ENCODE measurements at places on chromosomes 5 and 9.

DNA sequence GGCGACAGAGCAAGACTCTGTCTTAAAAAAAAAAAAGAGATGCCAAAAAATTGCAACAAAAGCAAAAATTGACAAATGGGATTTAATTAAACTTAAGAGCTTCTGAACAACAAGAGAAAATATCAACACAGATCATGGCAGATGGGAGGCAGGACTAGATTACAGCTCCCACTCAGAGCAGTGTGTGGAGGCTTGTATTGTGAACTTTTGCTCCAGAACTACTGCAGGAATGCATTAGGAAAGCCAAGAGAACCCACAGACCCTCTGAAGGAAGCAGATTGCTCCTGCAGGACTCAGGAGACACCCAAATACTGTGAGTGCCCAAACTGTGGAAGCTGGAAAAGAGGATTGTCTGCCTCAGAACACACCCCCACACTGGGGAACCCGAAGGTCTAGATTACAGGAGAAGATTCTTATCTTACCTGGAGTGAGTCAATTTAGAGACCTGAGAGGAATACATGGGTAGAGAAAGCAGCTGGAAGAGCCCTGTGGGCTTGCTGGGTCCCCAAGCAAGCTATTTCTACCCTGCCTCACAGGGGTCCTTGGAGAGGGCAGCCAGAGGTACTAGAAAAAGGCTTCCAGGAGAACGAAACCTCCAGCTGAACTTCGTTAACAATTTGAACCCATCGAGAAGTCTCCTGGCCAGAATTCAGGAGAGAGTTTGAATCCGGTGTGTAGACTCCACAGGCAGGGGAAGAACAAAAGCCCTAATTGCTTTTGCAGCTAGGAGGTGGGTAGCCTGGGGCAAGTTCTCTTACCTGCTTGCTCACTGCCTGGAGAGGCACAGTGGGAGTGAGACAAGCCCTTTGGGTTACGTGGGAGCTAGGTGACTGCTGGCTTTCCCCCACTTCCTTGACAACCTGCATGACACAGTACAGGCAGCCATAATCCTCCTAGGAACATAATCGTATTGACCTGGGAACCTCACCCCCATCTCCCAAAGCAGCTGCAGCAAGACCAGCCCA is 593.4 kb upstream of the RGMB start:
- DNase-seq, result no peak

DNA sequence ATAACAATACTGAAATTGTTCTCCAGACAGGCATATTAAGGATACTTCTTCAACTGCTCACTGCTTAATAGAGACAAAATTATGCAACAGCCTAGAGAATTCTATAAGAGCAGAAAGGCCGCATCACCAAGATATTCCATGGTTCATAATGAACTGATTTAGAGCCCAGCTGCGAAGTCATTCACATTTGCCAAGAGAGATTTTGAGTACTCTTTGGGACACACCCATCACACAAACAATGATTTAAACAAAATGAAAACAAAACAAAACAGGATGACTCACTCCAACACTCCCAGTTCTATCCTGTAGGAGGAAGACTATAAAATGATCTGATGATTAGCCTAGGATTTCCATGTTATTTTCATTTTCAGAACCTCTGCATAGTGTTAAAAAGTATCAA is 145.7 kb upstream of the GNA14 start:
- no peak for DNase-seq

- DNase-seq, result no peak
These were observed 6.9 kb downstream of the DNAI1 start for GRCh38 chr9:34465468-34465867.

DNA sequence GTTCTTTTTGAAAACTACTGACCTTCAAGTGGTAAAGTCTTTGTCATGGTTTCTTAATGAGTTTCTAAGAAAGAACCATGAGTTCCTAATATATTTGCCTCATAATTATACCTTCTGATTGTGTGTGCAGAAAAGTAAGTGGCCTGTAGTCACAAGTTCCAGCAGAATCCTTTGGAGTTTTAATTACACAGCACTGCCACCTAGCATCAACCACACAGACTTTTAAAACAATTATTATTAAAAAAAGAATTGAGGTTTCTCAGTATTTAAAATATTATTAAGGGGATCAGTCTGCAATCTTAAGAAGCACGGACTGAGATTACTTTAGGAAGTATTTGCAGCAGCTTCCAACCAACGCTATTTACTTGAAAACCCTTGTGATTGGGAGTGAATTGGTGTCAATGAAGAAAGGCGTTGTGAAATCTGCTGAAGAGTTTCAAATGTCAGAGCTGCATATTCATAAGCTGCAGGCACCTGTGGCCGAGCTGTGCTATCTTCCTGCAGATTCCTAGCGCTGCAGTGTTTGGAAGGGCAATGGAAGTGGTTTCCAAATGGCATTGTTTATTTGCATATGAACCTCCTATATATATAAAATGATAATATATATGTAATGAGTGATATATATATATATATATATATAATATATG is 1074.2 kb upstream of the WWC1 start:
- no peak for DNase-seq

- no peak for DNase-seq
These were observed 7.2 kb downstream of the C1QTNF2 start for GRCh38 chr5:160363211-160363610.

DNA sequence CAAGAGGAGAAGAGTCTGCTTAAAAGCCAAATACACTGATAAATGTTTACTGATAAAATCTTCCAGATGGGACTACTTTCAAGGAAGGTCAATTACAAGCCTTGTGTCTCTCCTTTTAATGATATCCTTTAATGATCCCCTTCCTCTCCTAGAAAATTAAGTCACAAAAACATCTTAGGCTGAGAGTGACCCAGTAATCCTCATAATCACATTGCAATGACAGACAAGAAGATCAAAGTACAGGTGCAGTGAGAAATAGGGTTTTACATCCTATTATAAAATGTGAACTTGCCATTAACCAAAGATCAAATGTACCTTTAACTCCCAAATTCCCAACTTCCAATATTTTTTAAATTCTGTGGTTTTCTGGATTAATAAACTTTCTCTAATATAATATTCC is 514.8 kb downstream of the RAB3C start:
- DNase-seq, result no peak

DNA sequence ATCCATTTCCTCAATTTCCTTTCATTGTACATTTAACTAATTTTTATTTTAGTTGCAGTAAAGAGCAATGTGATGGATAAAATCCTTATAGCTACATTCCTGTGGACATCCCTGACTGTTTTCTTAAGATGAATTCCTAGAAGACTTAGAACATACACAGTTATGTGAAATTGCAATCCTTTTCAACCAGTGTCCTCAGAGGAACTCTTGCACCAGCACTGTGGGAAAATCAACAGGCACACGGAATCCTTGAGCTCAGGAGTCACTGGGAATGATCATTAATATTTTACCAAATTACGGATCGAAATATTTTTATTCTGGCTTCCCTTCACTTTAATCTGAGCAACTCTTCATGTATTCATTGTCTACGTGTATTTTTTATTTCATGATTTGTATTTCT is 901.9 kb upstream of the WWC1 start:
- no peak for DNase-seq

GRCh38 chr5:26582350-26583045 is 455.9 kb downstream of the CDH9 start:
- DNase-seq, result no peak

DNA sequence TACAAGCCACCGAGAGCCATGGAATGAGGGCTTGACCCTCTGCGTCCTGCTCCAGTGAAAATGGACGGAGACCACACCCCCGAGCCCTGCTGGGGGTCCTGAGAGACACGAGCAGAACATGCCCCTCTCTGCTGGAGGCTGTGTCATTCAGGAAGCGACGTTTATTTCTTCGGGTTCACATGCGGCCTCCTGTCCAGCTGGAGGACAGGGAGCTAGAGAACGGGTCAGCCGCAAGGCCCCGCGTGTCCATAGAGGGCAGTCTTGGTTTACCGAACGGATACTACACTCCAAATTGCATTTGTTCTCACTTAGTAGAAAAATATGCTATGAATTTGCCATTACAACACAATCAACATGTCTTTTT is 36.1 kb downstream of the MRPL36 start:
- no peak for DNase-seq

- DNase-seq, result no peak
These were observed 230.3 kb downstream of the MPDZ start for GRCh38 chr9:13049223-13049622.

GRCh38 chr5:139658928-139659667 is 10.9 kb downstream of the CXXC5 start:
- no peak for DNase-seq

- DNase-seq, result no peak
These were observed 266.0 kb downstream of the EFNA5 start for GRCh38 chr5:107404595-107405374.

GRCh38 chr5:171295299-171295698 is 13.7 kb upstream of the TLX3 start:
- DNase-seq, result no peak

DNA sequence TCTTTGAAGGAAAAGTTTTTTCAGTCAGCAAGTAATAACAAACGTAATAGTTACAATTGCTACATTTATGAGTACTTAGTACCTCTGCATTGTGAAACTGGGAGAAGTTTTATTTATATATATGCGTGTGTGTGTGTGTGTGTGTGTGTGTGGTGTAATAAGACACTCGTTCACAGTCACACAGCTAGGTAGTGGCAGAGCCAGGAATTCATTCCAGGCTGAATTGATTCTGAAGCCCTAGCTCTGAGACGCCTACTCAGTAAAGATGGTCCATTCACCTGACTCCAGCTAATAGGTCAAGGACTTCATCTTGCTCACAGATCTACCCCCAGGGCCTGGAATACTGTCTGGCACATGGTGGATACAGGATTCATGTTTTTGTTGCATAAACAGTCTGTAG is 13.6 kb upstream of the CAST start:
- no peak for DNase-seq

DNA sequence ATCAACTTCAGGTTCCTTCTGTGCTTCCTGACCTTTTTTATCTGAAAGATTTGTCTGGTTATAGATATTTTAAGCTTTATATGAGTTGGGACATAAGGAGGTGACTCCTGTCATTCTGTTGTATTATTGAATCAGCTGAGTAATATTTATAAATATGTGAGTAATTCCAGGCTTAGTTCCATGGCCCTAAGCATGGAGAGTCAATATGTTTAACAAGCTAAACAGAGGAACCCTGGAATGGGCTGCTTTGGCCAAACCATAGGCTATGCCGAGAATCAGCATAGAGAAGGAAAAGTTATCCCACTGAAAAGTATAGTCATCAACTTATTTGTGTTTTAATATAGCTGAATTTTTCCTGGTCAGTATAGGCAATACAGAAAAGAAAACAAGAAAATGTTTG is 7.2 kb upstream of the EIF4EBP3 start:
- DNase-seq, result no peak

- no peak for DNase-seq
These were observed 30.3 kb downstream of the SLC25A46 start for GRCh38 chr5:110769000-110769681.

DNA sequence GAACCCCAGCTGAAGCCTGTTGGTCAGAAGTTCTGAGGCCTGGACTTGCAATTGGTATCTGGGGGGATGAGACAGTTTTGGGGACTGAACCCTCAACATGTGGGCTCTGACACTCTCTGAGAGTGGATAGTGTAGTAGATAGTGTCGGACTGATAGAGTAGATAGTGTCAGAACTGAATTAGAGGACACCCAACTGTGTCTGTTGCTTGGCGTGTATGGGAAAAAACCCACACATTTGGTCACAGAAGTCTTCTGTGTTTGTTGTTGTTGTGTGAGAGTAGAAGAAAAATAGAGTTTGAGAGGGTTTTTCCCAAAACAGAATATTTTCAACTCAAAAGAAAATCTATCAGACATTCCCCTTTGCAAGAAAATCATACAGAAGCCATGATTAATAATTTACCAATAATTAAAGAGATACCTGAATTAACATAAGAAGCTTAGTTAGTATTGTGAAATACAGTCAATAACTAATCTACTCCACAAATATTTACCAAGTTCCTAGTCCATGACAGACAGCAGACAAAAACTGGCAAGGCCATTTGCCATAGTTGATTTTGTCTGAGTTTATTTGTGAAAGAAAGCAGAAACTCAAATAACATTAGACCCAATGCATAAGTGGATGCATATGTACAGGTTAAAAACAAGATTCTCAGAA is 170.9 kb downstream of the CTNND2 start:
- no peak for DNase-seq

DNA sequence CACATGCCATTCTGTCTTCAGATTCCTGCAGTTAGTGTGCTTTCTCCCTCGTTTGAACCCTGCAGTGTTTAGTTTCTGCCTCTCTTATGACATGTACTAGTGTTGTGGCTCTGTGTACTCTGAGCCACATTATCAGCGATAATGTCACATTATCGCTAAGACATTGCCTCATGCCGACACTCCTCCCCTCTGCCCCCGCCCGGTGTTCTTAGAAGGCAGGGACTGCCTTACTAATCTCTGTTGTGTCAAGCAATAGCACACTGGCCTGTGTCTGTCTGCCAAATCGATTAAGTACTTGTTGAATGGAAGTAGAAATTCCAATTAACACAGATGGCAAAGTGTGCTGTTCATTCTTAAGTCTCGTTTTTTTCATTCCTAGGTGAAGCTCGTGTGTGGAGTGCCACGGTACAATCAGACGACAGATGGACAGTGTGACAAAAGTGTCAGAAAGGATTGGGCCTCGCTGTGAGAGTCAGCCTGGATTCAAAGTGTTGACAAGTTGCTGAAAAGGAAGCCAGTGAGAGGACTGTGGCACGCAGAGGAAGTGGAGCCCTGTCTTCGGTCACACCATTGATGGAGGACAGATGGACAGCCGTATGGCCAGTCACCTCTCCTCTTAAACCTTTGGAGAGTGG is 10.5 kb downstream of the PIK3R1 start:
- DNase-seq, result no peak

GRCh38 chr9:105089874-105090273 is 154.6 kb upstream of the SLC44A1 start:
- DNase-seq, result no peak

DNA sequence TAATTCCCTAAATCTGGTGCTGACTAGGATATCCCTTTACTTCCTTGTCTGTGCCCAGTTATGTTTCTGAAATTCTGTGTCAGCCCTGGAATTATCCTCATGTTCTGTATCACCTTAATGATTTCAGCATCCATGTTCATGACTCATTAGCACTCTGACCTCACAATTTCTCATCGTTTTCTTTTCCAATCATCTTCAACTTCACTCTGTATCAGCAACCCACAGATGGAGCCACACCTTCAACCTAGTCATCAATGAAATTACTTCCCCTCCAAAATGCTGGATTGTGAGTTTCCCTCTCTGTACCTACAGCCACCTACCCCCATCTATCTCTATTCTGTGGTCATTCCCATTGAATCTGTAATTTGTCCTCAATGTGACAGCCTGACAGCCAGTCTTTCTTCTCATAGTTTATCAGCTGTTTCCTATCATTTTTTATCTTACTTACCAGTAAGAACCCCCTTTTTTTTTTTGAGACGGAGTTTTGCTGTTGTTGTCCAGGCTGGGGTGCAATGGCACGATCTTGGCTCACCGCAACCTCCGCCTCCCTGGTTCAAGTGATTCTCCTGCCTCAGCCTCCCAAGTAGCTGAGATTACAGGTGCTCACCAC is 3.1 kb upstream of the IL6ST start:
- no peak for DNase-seq

All from stimulated activated CD8-positive, alpha-beta memory T cell treated with anti-CD3 and anti-CD28 coated beads, Interleukin-12 subunit alpha, Interleukin-12 subunit beta, amount 100 ng/mL, for 4 hours (primary cell).